ENCODE measurements at places on chromosomes 11 and 22.

GRCh38 chr22:31676700-31677099 is 14.7 kb upstream of the PISD start:
- peak; percentile 90 for DNase-seq

- no peak for DNase-seq
Measured at GRCh38 chr11:17547932-17548331, 873 bp downstream of the OTOG start.

- no peak for DNase-seq
Measured at GRCh38 chr22:33224841-33225240, 166.7 kb upstream of the SYN3 start.

GRCh38 chr11:79296141-79296540 is 144.7 kb downstream of the TENM4 start:
- no peak for DNase-seq

GRCh38 chr11:22192289-22192641 is 620 bp upstream of the ANO5 start:
- DNase-seq: no peak

GRCh38 chr11:113871336-113871735 is 4.0 kb downstream of the USP28 start:
- DNase-seq: no peak

DNA sequence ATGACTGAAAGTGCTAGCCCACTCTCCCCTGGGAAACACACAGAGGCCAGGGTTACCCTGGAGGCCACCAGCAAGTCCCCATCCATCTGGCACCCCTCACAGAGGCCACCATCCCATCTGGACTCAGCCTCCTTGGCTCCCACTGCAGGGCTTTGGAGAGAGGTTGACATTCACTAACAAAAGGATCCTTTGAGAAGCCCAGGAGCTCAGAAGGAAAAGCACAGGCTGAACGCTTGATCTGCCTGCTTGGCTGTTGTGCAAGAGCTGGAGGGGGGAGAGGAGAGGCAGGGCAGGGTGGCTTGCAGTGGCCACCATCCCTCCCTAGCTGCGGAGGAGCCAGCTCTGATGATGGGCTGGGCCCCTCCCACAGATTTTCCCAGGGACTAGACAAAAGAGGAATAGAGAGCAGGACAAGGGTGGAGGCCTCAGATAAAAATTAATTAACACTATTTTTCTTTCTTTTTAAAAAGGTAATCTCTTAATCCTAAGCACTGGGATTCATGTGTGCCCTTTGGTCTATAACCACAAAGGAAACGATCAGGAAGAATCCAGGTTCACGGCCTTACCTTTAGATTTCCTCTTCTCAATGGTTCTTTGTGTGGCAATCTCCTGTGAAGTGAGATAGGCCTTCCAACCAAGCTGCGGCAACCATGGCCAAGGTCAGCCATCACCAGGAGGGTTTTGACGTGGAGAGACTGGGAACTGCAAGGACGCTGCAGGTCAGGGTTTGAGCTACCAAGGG is 154.7 kb downstream of the BARX2 start:
- no peak for DNase-seq

DNA sequence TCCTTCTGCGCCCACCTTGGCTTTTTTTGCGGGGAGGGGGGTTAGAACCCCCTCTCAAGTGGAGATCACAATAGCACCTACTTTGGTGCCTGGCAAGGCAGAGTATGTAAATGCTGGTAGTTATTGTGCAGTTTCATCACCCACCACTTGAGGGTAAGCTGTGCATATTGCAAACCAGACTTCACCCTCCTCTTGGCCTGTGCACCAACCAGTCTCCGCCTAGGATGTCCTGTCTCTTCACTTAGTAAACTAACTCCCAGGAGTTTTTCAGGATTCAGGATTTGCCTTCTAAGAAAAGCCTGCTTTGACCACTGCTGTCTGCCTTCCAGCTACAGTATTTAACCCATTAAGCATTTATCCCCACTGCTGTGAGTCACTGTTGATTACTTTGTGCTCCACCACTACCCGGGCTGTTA is 2.0 kb upstream of the UBXN1 start:
- peak; percentile 52 for DNase-seq

- DNase-seq: no peak
Measured at GRCh38 chr11:103680826-103681225, 355.6 kb upstream of the DDI1 start.

DNA sequence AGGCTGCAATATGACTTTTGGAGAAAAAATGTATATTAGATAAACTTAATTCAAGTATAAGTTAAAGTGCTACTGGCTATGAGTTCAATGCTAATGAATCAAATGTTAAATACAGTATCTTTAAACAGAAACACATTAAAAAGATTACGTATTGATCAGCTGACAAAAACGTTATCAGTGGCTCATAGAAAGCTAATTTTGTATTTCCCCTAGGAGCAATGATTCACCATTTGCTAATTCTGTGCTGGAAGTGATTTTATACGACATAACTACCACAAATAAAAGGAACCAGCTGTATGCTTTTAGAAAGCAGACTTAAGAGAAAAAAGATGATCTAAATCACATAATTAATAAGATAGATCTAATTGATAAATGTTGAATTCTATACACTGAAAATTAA is 43.6 kb downstream of the MRE11 start:
- DNase-seq: no peak

DNA sequence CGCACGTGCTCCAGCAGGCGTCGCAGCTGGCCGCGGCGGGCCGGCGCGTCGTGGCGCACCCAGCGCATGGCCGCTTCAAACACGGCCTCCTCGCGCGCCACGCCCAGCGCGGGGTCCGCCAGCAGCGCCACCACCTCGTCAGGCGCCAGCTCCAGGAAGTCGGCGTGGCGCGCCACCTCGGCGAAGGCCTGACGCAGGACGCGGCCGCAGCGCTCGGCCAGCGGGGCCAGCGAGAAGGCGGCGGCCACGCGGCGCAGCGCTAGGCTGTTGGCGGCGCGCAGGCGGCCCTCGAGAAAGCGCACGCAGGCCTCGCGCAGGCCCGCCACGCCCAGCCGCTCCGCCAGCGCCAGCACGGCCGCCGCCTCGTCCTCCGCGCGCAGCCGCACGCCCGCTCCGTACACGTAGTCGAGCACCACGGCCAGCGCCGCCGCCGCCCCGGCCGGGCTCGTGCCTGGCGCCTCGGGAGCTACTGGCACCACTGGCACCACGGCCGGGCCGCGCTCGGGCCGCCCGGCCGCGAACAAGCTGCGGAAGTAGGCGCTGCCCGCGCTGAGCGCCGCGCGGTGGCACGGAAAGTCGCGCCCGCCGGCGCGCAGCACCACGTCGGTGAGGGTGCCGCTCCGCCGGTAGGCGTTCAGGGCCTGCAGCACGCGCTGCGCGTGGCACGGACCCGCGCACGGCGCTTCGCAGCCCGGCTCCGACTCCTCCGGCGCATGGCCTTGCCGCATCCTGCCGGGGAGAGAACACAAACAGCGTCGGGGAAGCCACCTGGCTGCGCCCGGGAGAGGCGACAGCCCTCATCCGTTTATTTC is 2.9 kb downstream of the KLHL35 start:
- DNase-seq: peak; percentile 81

- DNase-seq: no peak
Measured at GRCh38 chr11:86066657-86067008, 2.3 kb downstream of the PICALM start.

DNA sequence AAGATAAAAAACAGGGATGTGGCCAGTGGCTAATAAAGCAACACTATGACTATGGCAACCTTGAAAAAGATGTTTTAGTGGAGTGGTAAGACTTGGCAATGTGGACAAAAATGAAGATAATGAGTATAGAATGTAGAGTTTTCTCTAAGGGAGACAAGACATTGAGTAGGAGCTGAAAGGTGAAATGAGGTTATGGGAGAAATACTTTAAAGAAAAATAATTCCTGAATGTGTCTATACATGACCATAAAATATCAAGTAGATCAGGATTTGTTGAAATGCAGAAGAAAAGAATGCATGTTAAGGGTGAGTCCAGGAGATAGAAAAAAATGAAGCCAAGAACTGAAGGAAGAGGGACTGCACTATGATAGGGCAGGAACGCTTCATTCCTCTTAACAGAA is 101.6 kb upstream of the CARD18 start:
- DNase-seq: no peak

- peak; percentile 72 for DNase-seq
Measured at GRCh38 chr11:72239313-72239848, 4.6 kb downstream of the PHOX2A start.

DNA sequence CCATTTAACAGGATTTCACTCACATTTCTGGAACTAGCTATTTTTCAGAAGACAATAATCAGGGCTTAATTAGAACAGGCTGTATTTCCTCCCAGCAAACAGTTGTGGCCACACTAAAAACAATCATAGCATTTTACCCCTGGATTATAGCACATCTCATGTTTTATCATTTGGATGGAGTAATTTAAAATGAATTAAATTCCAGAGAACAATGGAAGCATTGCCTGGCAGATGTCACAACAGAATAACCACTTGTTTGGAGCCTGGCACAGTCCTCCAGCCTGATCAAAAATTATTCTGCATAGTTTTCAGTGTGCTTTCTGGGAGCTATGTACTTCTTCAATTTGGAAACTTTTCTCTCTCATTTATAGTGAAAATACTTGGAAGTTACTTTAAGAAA is 9.2 kb downstream of the PRSS23 start:
- no peak for DNase-seq

- DNase-seq: no peak
Measured at GRCh38 chr11:33724644-33725035, 11.6 kb downstream of the CD59 start.

GRCh38 chr11:2482204-2482603 is 37.4 kb downstream of the KCNQ1 start:
- no peak for DNase-seq

GRCh38 chr22:41407433-41407832 is 25.7 kb downstream of the TEF start:
- no peak for DNase-seq

- no peak for DNase-seq
Measured at GRCh38 chr11:95585069-95585751, 204.4 kb downstream of the FAM76B start.

GRCh38 chr11:67120881-67121710 is 2.0 kb downstream of the KDM2A start:
- DNase-seq: no peak

DNA sequence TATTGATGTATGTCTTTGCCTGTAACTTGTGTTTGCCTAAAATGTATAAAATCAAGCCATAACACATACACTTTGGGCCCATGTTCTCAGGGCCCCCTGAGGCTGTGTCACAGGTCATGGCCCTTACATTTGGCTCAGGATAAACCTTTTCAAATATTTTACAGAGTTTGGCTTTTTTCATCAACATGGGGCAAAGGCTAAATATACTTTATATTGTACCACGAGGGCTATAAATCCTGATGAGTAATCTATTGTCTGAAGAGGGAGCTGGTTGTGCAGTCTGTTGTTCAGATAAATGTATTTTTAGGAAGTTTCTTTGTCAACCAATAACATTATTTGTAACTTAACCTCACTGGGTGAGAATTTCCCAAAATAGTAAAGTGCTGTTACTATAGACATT is 404.6 kb upstream of the DDI1 start:
- no peak for DNase-seq

GRCh38 chr11:88390254-88390653 is 52.7 kb upstream of the CTSC start:
- no peak for DNase-seq

DNA sequence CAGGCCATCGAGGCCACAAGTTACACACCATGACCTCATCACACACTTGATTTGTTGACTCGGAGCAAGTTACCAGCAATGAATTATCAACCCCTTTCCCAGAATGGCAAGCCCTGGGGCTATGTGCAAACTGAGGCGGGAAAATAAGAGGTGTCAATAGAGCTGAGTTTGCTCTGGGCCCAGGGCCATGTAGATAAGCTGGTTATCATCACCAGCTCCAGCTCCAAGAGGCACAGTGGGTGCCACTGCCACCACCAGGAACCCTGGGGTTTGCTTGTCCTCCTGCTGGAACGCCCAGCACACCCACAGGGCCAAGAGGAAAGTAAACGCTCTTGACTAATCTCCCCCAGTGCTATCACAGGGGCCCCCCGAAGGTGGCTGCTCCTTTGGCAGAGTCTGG is 13.0 kb upstream of the VPS37C start:
- no peak for DNase-seq

- DNase-seq: no peak
Measured at GRCh38 chr11:75606099-75606498, 44.0 kb downstream of the SERPINH1 start.

DNA sequence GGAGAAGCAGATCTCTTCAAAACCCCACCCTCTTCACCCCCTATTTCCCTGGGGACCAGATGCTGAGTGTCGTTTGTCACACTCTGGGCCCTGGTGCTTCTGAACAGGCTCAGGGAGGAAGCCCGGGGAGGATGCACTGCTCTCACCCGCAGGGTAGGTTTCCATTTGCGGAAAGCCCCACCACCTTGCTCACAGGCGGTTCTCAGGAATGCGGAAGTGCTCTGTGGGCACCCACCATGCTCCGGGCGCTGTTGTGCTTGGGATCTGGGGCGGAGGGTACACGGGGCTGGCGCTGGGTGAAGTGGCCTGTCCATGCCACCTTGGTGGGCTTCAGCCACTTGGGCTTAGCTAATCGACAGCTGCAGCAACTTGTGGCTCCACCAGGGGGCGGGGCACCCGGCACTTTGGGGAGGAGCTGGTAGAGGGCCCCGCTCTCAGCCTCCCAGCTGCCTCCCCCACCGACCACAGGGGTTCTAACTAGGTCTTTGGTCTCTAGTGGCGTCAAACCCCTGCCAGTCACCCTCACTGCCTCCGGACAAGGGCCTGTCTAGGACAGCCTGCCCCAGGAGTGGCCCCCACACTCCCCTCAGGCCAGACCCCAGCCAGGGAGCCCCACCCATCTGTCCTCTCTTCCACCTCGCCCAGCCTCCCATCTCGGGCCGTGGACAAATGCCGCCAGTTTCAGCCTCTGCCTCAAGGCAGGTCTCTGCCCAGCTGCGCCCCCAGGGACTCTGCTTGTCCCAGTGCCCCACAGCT is 7.4 kb downstream of the NDUFV1 start:
- peak; percentile 72 for DNase-seq

DNA sequence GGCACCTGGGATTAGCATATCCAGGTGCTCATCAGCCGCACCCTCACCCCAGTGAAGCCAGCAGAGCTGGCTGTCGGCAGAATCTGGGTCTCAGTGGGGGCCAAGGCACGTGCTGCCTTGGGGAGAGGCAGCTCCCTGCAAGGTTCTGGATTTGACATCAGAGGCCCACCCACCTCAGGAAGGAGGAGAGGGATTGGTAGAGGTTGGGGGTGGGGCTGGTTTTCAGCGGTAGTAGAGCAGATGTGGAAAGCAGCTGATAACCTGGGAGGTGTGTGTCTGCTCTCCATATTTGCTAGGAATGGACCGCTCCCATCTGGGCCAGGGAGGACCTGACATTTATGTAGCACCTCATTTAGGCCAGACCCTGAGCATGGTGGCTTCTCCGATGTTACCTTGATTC is 147.5 kb downstream of the GRIK4 start:
- DNase-seq: no peak

DNA sequence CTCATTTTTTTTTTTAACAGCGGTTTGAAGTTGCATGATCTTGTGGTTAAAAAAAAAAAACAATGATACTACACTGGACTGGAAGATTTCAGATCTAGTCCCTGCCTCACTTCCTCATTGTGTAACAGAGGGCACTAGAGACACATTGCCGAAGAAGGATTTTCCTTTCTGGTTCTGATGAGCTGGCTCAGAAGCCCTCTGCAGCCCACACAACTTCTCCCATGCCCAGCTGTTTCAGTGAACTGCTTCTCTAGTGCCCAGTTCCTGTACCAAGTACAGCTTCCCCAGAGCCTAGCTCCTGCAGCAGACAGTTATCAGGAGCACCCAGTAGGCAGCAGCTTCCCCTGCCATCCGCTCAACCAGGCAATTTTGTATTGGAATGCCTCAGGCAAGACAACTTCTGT is 29.5 kb upstream of the ANO5 start:
- no peak for DNase-seq

GRCh38 chr11:97007283-97007682 is 617.5 kb downstream of the JRKL start:
- no peak for DNase-seq

- DNase-seq: no peak
Measured at GRCh38 chr22:41709341-41709740, 10.0 kb downstream of the MEI1 start.

Data from right forelimb (tissue), 1 donor.